Uterus (tissue), 4 donors: ENCODE measurements at places on chromosomes 5 and 9. TPM values are rescaled to one million over a fixed set of nuclear protein-coding genes. Genes with fewer than 3 reads are reported as not detected.

DNA sequence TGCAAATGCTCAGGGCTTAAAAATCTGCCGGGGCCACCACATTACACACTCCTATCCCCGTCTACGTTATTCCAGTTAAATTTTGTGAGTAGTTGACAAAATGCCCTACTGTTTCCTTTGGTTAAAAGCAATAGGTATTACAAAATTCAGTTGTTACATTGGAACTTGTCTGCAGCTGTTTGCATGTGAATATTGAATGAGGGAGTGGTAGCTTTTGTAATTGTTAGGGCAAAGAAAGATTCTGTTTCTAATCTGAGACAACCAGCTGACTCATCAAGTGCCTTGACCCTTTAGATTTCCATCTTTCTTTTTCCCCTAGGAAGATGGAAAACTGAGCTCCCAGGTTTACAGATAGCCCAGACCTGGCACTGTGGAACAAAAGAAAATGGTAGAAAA lies 30.2 kb downstream of the MAML1 start:
- no peak for DNase-seq
- H3K4me1 ChIP-seq: no peaks in the 10 kb centered on the region
- no peak overlapping the region for H3K4me3 ChIP-seq
- no peaks in the 10 kb centered on the region for H3K36me3 ChIP-seq
- H3K27me3 ChIP-seq: no peaks in the 10 kb centered on the region

- no peaks in the 10 kb centered on the region for H3K4me1 ChIP-seq
- DNase-seq: no peak
- no peak overlapping the region for H3K27ac ChIP-seq
- no peak overlapping the region for H3K4me3 ChIP-seq
Measured at GRCh38 chr5:39231705-39232525, 12.6 kb upstream of the FYB1 start.

DNA sequence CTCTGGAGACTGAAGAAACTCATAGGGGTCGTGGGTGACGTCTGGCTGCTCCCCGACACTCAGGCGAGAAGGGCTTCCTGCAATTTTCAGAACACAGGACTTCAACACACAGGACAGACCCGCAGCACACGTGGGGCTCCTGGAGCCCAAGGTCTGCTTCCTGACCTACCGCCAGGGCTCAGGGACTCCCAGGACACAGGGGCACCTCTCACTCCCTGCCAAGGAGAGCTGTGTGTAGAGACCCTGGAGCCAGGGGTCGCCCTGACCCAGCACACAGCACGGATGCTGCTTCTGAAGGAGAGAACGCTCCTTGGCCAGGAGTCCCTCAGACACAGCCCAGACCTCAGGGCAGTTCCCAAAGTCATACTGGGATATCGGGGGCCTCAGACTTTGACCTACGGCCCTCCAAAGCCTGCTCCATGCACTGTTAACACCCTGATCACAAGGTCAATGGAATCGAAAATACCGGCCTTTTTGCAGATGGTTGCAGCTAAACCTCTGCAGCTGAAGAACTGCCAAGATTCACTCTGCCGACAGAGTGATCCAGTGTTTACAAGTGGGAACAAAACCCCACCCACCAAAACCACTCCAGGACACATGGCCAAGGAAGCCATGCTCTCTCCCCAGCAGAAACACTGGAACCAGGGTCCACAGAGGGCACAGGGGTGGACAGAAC lies 13.8 kb upstream of the ZDHHC11 start:
- H3K27ac ChIP-seq: no peak overlapping the region
- H3K27me3 ChIP-seq: no peaks in the 10 kb centered on the region
- no peak overlapping the region for H3K4me3 ChIP-seq
- no peaks in the 10 kb centered on the region for H3K36me3 ChIP-seq

DNA sequence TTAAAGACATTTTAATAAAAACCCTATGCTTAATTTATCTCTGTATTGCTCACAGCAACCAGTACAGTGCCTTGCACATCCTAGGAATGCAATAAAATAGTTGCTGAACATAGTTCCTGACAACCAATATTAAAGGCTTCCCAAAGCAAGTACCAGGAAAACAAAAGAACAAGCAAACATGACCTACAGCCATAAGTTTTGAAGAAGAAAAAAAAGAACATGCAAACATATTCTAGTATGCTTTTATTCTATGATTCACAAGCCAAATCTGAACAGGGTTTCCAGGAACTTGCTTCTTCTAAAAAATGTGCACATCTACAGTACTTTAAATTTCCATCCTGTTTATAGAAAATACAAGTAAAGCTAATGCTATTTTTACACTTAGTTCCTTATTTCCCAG lies 4.5 kb downstream of the CEMIP2 start:
- no peaks in the 10 kb centered on the region for H3K36me3 ChIP-seq
- H3K27me3 ChIP-seq: no peaks in the 10 kb centered on the region
- no peak overlapping the region for H3K4me3 ChIP-seq
- H3K4me1 ChIP-seq: no peaks in the 10 kb centered on the region

DNA sequence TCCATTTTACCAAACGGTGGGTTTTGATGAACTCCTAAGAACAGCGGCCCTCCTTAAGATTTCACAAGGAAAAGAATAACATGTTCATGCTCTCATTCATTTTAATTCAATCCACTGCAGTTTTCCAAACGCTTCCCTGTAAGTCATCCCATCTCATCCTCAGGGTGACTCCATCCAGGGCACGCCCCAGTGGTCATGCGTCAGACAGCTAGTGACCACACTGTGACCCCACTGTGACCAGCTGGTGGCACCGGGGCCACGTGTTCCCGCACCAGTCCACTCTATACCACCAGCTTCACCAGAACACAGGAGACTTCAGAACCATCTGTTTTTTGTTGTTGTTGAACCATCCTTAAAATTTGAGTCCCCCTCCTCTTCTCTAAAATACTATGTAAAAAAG lies 14.3 kb downstream of the ATPSCKMT start:
- H3K27ac ChIP-seq: no peak overlapping the region
- H3K36me3 ChIP-seq: no peaks in the 10 kb centered on the region
- DNase-seq: no peak
- no peak overlapping the region for H3K4me3 ChIP-seq
- H3K27me3 ChIP-seq: no peaks in the 10 kb centered on the region

DNA sequence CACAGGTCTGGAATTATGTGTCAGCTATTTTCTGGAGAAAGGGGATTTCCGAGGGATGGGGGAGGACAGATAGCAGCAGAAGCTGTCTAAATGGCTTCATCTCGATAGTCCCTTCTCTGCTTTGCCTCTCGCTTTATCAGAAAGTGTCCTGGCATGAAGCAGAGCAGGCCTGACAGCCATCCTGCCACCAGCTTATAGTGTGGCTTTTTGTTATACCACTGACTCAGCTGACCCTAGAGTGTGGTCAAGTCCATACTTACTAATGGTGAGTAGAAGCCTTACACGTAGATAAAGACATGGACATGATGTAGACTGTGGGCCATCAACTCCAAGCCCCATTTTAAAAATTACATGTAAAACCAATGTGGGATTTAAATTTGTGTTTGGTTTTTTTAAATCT lies 50.0 kb downstream of the RCL1 start:
- H3K27me3 ChIP-seq: no peaks in the 10 kb centered on the region
- H3K27ac ChIP-seq: no peak overlapping the region
- H3K36me3 ChIP-seq: no peaks in the 10 kb centered on the region
- no peaks in the 10 kb centered on the region for H3K4me1 ChIP-seq

Gene TNFSF8
- total RNA-seq: 1.1 TPM
